Ecto neural progenitor cell (in vitro differentiated cells): ENCODE measurements at places on chromosomes 16 and 17.

DNA sequence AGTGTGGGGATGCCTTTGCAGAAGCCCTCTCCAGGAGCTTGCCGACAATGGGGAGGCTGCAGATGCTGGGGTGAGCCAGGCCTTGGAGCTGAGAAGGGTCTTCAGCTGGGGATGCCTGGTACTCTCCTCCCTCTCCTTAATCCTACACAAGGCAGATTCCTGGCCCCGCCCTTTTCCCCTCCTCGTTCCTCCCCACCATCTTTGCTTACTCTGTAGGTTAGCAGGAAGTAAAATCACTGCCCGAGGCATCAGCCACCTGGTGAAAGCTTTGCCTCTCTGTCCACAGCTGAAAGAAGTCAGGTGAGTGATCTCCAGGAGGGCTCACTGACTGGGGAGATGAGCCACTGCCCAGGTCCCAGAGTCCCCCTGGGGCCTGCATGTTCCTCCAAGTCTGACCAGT, 38.7 kb downstream of the NLRC5 start:
- DNase-seq, result no peak

DNA sequence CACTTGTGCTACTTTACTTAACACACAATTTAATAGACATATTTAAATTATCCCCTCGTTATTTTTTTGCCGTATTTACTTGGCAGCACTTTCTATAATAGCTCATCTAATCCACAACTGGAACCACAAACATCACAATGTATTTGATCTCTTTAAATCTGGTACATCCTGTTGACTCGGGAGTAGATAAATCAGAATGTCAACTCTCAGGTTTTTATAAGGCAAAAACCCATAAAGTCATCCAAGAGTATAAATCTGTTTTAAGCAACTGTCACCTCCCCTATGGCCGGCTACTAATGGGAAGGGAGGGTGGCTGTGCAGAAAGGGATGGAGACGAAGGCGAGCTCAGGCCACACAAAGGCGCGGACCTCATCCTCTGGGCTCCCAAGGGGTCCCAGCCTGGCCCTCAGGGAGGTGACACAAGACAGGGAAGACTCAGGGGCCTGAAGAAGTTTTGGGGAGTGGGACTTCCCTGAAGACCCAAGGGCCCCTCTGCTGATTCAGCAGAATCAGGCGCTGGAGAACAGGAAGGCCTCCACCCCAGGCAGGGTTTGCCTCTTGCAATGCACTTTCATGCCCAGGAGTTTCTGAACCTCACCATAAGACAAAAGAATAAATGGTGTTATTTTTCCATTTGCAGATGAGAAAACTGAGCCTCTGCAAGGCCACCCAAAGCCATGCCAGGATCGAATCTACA, 122.5 kb downstream of the ZNF423 start:
- DNase-seq, result no peak

GRCh38 chr17:42989726-42990652, 8.2 kb upstream of the RPL27 start:
- DNase-seq, result no peak

DNA sequence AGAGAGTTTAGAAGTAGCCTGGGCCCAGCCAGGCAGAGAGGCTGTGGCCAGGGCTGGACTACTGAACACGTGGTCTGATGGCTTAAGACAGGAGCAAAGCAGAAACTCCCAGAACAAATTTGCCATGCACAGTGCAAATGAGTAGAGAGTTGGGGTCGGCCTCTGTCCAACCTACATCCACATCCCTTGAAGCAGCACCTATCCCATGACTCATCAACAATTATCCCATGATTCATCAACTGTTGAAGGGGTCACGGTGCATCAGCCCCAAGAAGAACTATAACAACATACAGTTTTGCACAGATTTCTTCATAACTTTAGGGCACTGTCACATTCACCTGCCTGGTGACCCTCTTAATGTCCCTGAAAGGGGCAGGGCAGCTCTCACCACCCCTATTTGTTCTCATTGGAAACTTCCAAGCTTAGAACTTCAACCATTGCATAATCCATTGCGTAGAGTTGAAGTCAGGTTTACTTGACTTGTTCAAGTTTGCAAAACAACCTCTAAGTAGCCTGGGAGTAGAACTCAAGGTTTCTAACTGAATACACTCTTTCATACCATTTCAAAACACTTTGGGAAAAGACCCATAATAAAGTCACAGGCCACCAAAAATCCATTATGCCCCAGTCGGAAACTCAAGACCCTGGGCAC, 235.2 kb upstream of the CDH5 start:
- no peak for DNase-seq

- DNase-seq, result no peak
Measured at GRCh38 chr17:8143581-8144400, 8.4 kb downstream of the PER1 start.

GRCh38 chr17:18017958-18018357, 21.0 kb downstream of the ATPAF2 start:
- DNase-seq, result no peak

GRCh38 chr17:80755650-80756405, 211.2 kb downstream of the RPTOR start:
- peak; percentile 46 for DNase-seq

DNA sequence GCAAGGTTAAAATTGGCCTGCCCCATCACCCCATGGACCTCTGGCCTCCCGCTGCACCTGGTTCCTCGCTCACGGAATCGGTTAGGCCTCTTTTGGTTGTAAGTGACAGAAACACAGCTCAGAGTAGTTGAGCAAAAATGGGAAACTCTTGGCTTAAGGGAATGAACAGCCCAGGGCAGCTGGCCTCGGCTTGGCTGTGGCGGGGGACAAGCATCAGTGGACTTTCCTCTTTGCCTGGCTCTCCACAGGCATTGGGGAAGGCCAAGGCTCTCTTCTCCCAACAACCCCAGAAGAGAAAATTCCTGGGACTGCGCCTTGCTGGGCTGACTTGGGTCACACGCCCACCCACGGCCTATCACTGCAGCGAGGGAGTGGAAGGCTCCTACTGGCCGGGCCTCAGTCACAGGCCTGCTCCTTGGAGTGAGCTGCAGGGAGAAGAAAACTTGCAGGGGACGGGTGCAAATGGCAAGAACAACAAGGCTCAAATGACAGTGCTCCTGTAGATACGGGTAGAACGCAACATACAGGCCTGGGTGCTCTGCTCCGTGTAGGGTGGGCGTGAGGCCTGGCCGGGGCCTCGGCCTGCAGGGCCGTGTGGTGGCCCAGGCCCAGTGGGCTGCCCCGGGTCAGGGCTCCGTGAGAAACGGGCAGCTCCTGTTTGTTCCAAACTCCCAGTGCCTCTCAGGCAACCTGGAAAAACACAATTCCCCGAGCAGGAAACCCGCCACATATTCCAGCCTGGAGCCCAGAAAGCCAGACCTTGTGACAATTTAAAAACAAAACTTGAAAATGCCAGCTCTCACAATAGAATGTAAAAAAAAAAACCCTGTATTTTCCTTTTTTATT, 25.0 kb upstream of the ATP2A3 start:
- DNase-seq, result no peak

DNA sequence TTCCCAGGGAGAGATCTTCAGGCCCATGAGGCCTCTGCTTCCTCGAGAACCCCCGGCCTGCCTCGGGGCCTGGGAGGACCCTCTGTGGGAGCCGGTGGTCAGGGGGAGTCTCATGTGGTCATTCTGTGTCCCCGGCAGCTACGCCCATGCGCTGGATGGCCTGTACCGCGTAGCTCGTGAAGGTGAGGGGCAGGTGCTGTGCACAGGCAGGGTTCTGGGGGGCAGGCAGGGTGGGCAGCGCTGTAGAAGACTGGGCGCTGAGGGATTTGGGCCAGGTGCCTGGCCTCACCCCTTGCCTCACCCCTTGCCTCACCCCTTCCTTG, 4.6 kb downstream of the SLC25A10 start:
- DNase-seq, result no peak

GRCh38 chr17:30422171-30422570, 43.4 kb downstream of the CPD start:
- no peak for DNase-seq

DNA sequence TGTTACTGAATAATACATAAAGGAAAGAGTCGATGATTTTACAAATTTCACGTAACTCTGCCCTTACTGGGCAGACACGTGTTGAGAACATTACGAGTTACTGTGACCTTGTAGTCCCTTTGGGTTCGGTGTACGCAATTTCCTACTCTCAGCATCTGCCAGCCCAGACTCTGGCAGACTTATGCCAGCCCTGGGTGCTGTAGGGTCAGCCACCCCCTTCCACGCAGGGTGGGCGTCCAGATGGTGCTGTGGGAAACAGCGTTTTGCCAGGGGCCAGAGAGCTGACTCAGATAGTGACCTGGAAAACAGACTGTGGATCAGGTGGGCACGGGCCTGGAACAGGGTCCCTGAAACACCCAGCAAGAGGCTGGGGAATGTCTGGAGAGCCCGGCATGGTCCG, 148.9 kb downstream of the RPTOR start:
- DNase-seq, result no peak

GRCh38 chr17:13003454-13003851, 14.4 kb downstream of the ELAC2 start:
- DNase-seq, result no peak

- no peak for DNase-seq
Measured at GRCh38 chr17:48601539-48602425, 3.0 kb downstream of the HOXB6 start.

DNA sequence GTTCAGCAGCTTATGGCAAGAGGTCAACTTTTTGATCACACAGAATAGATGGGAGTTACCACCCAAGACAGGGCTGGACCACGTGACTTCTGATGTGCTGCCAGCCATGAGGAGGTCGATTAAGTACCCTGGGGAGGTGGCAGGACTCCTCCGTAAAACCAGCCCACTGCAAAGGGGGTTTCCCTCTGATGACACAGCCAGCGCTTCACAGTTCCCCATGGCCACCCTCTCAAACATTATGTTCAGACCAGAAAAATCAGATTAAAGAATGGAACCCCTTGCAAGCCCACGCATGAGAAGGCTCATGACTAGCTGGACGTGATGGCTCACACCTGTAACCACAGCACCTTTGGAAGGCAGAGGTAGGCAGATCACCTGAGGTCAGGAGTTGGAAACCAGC, 222.9 kb downstream of the CPPED1 start:
- DNase-seq, result no peak

DNA sequence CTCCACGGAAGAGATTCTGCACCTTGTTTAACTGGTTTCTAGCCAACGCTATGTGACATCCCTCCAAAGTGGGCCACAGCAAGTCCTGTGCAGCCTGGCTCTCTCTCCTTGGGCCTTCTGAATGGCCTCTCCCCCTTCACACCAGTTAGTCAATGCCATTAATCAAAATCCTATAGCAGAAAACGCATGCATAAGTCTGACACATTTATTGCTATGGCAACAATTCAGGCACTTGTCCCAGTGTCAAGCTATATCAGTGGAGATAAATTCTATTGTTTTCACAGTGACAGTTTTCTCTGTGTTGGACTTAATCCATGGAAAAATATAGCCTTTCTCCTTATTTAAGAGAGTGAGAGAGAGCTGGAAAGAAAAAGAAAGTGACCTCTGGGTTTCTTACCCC, 87.2 kb upstream of the TOX3 start:
- DNase-seq, result no peak

DNA sequence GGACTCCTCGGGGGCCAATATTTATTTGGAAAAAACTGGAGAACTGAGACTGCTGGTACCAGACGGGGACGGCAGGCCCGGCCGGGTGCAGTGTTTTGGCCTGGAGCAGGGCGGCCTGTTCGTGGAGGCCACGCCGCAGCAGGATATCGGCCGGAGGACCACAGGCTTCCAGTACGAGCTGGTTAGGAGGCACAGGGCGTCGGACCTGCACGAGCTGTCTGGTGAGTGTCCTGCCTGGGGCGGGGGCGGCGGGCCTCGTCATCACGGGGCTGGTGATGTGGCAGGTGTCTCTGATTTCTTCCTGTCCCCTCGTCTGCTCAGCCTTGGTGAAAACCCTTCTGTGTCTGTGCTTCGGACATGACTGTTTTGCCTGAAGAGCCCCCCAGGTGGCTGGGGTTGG, 5.7 kb downstream of the METRNL start:
- no peak for DNase-seq
